Left lobe of liver (tissue), 2 donors: ENCODE measurements at places on chromosomes 3 and 15. TPM values are rescaled to one million over a fixed set of nuclear protein-coding genes. Genes with fewer than 3 reads are reported as not detected.

- no peak for DNase-seq
These were observed 150.0 kb downstream of the CDIN1 start for GRCh38 chr15:36729418-36729817.

DNA sequence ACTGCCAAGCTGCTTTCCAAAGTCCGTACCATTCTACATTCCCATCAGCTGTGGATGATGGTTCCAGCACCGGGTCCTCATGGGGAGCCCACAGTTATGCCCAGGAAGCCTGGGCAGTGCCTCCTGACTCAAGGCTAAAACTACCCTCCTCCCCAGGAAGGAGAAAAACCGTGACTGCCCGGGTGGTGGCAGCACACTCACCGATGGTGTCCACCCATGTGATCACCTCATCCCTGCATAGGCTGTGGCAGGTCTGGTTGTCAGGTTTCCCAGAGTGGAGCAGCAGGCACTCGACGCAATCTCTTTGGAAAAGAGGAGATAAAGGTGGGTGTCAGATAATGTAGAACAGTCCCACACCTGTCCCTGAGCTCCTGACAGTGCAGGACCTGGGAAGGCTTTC lies 38.6 kb downstream of the UMPS start:
- DNase-seq: no peak

CYP1A2 gene
- 120 TPM for total RNA-seq

GPR62 gene
- not detected for total RNA-seq

DNA sequence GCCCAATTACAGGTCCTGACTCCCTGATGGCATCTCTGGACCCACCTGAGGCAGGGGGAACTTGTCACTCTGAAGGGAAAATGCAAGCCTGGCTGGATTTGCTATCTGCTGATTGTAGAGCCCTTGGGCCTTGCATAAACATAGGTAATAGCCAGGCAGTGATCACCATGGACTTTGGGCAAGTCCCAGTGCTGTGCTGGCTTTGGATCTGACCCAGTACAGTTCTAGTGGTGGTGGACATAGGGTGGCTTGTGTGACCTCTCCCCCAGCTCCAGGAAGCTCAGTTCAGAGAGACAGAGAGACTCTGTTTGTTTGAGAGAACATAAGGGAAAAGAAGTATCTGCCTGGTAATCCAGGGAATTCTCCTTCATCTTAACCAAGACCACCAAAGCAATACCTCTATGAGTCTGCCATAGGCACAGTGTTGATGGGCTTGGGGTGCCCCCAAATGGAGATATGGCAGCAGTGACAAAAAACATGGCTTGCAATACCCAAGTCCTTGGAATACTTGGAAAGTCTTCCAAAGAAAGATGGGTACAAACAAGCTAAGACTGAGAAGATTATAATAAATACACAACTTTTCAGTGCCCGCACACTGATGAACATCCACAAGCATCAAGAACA lies 348.5 kb downstream of the PYDC2 start:
- DNase-seq: peak; percentile 79

GRCh38 chr3:114855839-114856238 lies 291.2 kb downstream of the ZBTB20 start:
- DNase-seq: no peak

- no peak for DNase-seq
These were observed 1.1 kb upstream of the GPR62 start for GRCh38 chr3:51954105-51954504.

PCYT1A gene
- 22.2 TPM for total RNA-seq

SRGAP3 gene
- total RNA-seq: 2.8 TPM

CCDC33 gene
- not detected for total RNA-seq
